Skin of body (tissue), 3 donors: ENCODE measurements at places on chromosomes 1 and 21. TPM values are rescaled to one million over a fixed set of nuclear protein-coding genes. Genes with fewer than 3 reads are reported as not detected.

GRCh38 chr21:43266534-43266933 lies 97.7 kb downstream of the CRYAA start:
- DNase-seq, result no peak

- DNase-seq, result no peak
These were observed 72.7 kb downstream of the SMYD3 start for GRCh38 chr1:246434335-246434734.

GRCh38 chr1:25807480-25808390 lies 7.7 kb downstream of the SELENON start:
- no peak for DNase-seq

DNA sequence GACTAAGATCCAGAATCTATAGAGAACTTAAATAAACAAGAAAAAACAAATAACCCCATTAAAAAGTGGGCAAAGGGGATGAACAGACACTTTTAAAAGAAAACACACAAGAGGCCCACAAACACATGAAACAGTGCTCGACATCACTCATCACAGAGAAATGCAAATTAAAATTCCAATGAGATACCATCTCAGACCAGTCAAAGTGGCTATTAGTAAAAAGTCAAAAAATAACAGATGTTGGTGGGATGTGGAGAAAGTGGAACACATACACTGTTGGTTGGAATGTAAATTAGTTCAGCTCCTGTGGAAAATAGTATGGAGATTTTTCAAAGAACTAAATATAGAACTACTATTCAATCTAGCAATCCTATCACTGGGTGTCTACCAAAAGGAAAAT lies 143.1 kb downstream of the IFI44 start:
- DNase-seq, result no peak

DNA sequence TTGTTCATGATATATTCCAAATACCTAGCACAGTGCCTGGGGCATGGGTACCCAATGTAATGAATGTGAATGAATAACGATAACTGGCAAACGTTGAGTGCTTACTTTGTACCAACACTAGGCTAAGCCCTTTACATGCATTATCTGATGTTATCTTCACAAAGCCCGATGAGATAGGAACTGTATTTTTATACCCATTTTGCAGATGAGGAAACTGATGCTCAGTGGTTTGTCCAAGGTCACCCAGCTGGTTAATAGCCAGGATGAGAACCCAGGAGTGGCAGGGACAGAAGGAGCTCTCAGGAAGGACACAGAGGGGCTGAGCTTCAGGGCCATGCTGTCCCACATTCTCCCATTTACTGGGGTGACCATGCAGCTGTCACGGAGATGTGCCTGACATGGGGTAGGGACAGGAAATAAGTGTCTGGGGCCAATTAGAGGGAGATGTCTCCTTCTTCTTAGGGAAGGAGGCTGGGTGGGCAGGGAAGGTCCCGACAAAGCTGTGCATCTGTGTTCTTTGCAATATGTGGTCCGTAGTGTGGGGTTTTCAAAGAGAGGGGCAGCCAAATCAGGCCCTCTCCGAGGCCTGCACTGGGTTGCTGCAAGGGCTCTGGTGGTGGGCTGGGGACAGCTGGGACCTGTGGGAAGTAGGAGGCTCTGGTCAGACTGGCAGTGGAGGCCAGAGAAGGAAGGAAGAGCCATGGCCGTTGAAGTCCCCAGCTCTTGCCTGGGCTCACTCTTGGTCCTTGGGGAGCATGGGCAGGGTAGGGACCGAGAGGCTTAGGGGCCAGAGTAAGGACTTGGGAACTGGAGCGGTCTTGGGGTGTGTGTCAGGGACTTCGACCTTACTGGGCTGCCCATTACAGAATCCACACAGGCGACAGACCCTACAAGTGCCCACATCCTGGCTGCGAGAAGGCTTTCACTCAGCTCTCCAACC lies 26.6 kb downstream of the A3GALT2 start:
- DNase-seq, result no peak

- DNase-seq, result no peak
These were observed 1.4 kb upstream of the SLC5A9 start for GRCh38 chr1:48221122-48221521.

- DNase-seq, result peak; percentile 70
These were observed 65.0 kb downstream of the SYT6 start for GRCh38 chr1:114088392-114089299.

DNA sequence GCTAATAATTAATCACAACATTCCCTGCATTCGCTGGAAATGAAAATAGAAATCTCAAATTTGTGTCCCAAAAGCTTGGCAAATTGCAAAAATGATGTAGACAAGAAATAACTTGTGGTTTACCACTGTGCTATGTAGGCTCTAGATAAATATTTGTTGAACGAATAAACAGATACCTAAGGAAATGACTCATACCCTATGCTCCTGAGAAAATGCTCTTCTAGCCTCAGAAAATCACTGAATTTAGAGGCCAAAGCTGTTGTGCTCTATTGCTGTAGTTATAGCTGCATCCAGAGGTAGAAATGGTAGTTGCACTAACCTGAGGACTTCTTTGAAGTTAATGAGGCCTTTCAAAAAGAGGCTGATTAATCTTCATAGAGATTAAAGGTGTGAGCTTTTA lies 142.0 kb upstream of the ZNHIT6 start:
- DNase-seq, result no peak

GRCh38 chr1:179677882-179678281 lies 65.2 kb upstream of the FAM163A start:
- no peak for DNase-seq

DNA sequence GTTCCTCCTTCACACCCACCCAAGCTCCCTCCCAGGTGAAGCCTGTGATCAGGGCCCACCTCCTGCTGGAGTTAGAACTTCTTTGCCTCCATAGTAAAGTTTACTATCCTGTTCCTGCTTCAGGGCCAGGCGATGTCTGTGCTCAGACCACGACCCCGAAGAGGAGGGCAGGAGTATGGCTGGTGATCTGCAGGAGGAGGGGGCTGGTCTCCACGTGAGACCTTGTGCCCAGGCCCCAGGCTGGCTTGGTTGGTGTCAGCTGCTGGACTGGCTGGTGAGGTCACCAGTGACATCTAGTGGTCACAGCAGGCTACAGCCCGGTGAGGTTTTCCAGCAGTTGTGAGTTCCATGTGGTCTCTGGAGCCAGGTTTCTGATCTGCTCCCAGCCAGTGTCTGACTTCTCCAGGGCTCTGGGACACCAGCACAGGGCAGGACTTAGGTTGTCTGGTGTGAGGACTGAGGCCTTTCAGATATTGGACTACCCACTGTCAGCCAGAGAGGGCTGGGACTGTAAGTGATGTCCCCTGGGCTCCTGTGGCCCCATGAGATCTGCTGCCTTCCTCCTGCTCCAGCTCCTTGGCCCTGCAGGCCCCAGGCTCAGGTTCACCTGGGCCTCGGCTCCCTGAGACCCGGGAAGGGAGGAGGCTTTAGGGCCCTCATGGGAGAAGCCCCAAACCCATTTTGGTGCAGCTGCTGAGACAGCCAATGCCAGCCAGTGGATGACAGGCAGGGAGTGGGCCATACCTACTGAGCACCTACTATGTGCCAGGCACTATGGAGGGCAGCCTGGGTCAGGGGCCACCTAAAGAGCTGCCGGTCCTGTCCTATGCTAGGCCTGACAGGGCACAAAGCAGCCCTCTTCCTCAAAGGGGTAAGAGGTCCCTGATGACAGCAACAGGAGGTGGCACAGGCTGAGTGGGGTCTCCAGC lies 6.0 kb upstream of the UBL4B start:
- DNase-seq, result peak; percentile 19

GRCh38 chr1:44839576-44839975 lies 3.5 kb downstream of the PTCH2 start:
- DNase-seq, result peak; percentile 68

- DNase-seq, result no peak
These were observed 6.1 kb downstream of the PTPN7 start for GRCh38 chr1:202154148-202154765.

DNA sequence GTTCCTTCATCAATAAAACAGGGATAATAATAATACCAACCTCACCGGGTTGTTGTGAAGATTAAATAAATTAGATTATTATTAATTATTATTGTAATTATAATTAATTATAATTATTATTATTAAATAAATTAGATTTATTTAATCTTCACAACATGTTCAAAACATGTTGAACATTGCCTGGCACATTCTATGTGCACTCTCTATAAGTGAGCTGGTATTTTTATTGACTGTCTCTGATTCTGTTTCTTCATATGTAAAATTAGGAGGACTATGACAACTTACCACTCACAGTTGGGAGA lies 834 bp upstream of the C8B start:
- DNase-seq, result no peak

- no peak for DNase-seq
These were observed 2.0 kb downstream of the ADAMTSL4 start for GRCh38 chr1:150551051-150551783.

DNA sequence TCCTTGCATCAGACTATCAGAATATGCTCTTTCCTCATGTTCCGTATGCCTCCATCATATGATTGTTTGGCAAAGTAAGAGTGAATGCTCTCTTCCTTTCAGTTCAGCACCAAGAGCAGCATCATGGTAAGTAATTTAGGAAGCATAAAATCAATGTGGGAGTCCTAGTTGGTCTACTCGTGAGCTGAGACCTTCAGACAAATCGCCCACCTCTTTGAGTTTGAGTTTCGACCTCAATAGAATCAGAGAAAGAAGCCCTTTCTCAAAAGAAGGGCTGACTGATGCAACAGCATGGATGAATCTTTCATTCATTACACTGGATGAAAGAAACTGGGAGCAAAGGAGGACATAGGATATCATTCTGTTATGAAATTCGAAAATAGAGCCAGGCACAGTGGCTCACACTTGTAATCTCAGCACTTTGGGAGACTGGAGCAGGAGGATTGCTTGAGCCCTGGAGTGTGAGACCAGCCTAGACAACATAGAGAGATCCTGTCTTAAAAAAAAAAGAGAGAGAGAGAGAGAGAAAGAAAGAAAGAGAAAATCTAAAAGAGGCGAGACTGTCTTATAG lies 112.5 kb downstream of the ZC3H11B start:
- DNase-seq, result no peak

DNA sequence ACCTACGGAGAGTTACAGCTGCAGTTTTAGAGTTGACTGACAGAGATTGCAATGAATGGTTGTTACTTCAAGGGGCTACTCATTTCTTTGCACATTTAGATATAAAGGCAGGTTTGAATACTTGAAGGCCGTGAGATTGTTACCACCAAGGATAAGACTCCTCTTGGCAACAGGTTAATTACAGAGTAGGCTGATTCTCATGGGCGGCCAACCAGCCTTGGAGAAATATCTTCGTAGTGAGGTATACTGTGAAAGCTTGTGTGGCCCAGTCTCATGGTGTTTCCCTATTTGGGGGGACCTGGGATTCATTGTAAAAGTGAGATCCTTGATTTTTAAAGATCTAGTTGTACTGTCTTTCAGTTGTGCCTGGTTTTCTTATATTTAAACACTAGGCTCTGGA lies 103.2 kb upstream of the OLFM3 start:
- DNase-seq, result no peak

DNA sequence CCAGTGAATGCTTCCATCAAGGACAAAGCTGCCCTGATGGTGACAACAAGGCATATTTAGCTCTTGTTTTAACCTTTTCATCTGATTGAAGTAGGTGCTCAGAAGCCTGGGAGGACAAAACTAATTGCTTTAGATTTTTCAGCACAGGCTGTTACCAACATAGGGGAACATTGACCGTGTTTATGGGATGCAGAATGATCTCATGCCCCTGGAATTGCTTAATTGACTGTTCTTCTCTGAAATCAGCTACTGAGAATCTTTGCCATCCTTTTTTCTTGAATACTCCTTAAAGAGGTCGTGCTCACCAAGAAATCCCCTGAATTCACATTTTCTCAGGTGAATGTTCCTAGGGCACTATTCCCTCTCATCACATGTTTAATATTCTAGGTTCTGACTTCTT lies 95.9 kb upstream of the CCDC190 start:
- DNase-seq, result no peak

DNA sequence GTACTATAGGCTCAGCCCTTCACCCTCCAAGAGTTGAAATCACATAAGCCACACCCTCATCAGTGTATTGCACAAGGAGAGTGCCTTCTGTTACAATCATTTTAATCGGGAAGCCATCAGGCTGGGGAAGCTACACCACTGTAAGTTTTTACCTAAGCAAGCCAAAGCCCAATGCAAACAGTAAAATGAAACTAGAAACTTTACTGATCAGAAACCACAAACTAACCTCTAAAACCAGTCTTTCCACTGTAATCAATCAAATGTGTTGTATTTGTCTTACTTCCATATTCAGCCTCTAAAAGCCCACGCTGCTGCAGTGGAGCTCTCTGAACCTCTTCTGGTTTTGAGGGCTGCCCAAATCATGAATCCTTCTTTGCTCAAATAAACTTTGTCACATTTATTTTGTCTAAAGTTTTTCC lies 26.2 kb downstream of the CAPN8 start:
- DNase-seq, result no peak

DNA sequence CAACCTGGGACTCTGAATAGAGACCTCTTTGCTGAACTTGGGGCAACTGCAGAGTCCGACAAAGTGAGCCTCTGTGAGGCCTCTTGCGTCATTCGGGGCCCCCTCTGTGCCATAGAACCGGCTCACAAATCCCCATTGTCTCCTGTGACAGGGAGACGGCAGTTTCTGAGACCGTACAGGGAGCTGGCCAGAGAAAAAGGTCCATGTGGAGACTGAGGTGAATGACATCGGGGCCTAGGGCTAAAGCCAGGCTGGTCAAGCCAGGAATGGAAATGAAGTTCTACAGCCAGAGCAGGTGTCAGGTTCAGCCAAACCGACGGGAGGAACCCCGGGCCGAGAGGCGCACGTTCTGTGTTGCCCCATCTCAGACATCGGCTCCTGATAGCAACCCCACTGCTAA lies 37.1 kb upstream of the TRIM67 start:
- no peak for DNase-seq

DNA sequence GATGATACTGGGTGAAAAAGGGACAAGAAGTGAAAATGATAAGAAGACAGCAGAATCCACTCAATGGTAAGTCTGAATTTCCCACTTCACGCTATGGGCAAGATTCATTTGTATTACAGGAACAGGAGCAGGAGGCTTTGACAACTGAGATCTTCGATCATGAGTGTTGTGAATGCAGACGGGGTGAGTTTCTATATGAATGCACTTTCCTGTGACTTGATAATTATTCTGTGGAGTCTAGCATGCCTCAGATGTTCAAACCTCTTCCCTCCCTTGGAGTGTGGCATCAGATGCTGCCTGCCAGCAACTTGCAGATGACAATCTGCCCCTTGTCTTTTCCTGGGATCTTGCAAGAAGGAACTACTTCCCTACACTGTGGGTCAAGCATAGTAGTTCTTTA lies 225.4 kb downstream of the HLX start:
- no peak for DNase-seq

- DNase-seq, result no peak
These were observed 595.0 kb downstream of the NEGR1 start for GRCh38 chr1:71687376-71687775.

The RAB7B gene
- 17.2 TPM for total RNA-seq

The KRTAP7-1 gene
- total RNA-seq, result 3.4 TPM

The USP48 gene
- 72.3 TPM for total RNA-seq

The DNAJC6 gene
- total RNA-seq, result 7.7 TPM

The VCAM1 gene
- 55.3 TPM for total RNA-seq

The C1orf226 gene
- 1.5 TPM for total RNA-seq

The NKAIN1 gene
- 0.39 TPM for total RNA-seq

The C1orf94 gene
- 0.10 TPM for total RNA-seq

The LCK gene
- 1.2 TPM for total RNA-seq

The REG4 gene
- not detected for total RNA-seq

The PDE9A gene
- 3.4 TPM for total RNA-seq

The LCE1C gene
- total RNA-seq, result 9.3 TPM

The OR2AK2 gene
- total RNA-seq, result not detected
